ENCODE measurements at places on chromosomes 1 and 21.
A peak's percentile ranks its signal among the peaks of the same experiment; 100 is the strongest.

- H3K27me3 ChIP-seq: no peaks in the 10 kb centered on the region
- H3K4me1 ChIP-seq: no peaks in the 10 kb centered on the region
- DNase-seq: no peak
- no peaks in the 10 kb centered on the region for H3K36me3 ChIP-seq
- no peak overlapping the region for H3K27ac ChIP-seq
Observed at GRCh38 chr1:4729090-4729471, 74.7 kb downstream of the AJAP1 start.

GRCh38 chr1:34926156-34926555 lies 3.3 kb downstream of the DLGAP3 start:
- H3K36me3 ChIP-seq: no peaks in the 10 kb centered on the region
- no peak overlapping the region for H3K27ac ChIP-seq
- H3K4me1 ChIP-seq: peaks cover 4% of the 10 kb centered on the region
- H3K4me3 ChIP-seq: no peak overlapping the region

- DNase-seq: no peak
- H3K36me3 ChIP-seq: no peaks in the 10 kb centered on the region
- no peak overlapping the region for H3K27ac ChIP-seq
- H3K27me3 ChIP-seq: no peaks in the 10 kb centered on the region
Observed at GRCh38 chr1:228274452-228275178, 66.8 kb downstream of the OBSCN start.

- H3K27me3 ChIP-seq: no peaks in the 10 kb centered on the region
- H3K4me1 ChIP-seq: no peaks in the 10 kb centered on the region
- no peaks in the 10 kb centered on the region for H3K36me3 ChIP-seq
- DNase-seq: no peak
Observed at GRCh38 chr1:62306065-62306464, 13.2 kb downstream of the KANK4 start.

DNA sequence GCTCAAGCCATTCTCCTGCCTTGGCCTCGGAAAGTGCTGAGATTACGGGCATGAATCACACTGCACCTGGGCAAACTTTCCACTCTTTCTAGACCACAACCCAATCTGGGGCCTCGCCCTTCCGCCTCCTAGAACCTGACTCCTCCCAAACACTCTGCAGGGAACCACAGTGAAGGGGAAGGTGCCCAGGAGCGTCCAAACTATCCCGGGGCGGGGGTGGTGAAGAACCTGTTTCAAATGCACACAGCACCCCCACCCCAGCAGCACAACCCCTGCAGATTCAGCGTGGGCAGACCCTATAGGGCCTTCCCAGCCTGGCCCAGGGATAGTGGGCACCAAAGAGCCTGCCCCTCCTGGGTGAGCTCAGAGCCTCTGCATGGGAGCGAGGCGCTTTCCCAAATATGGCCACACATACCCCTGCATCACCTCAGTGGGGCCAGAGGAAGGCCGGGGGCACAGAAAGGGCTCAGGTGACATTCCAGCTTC lies 86.9 kb downstream of the STUM start:
- H3K36me3 ChIP-seq: no peaks in the 10 kb centered on the region
- no peak overlapping the region for H3K27ac ChIP-seq
- H3K4me3 ChIP-seq: no peak overlapping the region
- DNase-seq: no peak
- H3K27me3 ChIP-seq: no peaks in the 10 kb centered on the region
- no peaks in the 10 kb centered on the region for H3K4me1 ChIP-seq

- H3K4me3 ChIP-seq: no peak overlapping the region
- H3K36me3 ChIP-seq: no peaks in the 10 kb centered on the region
Observed at GRCh38 chr1:113983826-113984225, 4.6 kb downstream of the OLFML3 start.

- no peaks in the 10 kb centered on the region for H3K4me1 ChIP-seq
- no peak overlapping the region for H3K4me3 ChIP-seq
- no peak for DNase-seq
- no peaks in the 10 kb centered on the region for H3K27me3 ChIP-seq
- H3K36me3 ChIP-seq: no peaks in the 10 kb centered on the region
Observed at GRCh38 chr21:41979751-41980369, 26.0 kb upstream of the C2CD2 start.

GRCh38 chr1:25795946-25796810 lies 3.8 kb upstream of the SELENON start:
- DNase-seq: no peak
- H3K36me3 ChIP-seq: no peaks in the 10 kb centered on the region

DNA sequence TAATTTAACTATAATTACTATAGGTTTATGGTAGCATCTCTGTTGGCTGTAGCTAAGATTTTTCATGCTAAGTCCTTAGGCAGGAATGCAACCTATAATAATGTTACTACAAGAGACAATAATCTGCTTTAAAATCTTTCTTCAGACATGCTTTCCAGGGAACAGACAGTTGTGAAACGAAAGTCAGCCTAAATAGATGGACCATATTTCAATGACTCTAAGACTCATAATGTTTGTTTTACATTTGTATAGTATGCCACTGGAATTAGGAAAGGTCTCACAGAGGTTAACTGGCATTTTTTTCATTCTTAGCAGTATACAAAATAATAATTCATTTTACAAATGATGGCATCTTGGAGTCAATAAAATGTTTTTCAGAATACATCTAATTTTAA lies 8.1 kb downstream of the RERE start:
- H3K27me3 ChIP-seq: no peaks in the 10 kb centered on the region
- H3K4me3 ChIP-seq: no peak overlapping the region
- no peak for DNase-seq
- no peaks in the 10 kb centered on the region for H3K36me3 ChIP-seq

DNA sequence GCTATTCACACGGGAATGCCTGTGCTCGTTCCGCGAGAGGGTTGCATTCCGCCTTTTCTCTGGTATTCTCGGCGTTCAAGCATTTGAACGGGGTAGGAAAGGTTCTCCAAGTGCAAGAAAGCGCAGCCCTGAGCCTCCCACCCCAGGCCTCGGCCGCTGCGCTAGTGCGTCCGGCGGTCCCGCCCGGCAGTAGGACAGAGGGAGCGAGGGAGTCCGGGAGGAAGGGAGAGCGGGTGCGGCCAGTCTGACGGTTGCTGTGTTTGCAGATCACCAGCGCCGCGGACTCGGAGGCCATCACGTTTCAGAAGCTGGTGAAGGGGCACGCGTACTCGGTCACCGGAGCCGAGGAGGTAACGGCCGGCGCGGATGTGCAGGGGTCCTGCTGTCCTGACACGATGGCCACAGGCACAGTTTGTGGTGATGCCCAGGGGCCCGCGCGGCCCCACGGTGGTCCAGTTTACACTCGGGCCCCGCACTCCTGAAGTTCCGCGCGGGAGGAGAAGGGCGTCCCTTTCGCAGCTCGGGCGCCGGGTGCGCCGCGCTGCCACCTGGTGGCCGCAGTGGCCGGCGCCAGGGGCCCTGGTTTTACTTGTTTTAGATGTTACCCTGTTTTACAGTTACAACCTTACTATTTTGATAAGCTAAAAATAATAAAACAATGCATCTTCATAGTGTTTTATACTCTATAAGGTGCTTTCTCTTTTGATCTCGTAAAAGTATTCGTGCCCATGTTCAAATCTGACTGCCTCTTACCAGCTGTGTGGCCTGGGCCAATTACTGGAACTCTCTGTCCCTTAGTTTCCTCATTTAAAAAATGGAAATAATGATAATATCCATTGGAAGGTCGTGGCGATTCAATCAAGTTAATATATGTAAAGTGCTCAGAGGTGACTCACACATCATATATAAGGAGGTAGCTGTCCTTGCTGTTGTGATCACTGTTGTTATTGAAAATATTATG lies 36.7 kb downstream of the CAPN2 start:
- H3K27ac ChIP-seq: peak overlapping the region; percentile 83
- peaks cover 21% of the 10 kb centered on the region for H3K4me1 ChIP-seq
- DNase-seq: peak; percentile 84
- H3K4me3 ChIP-seq: no peak overlapping the region
- no peaks in the 10 kb centered on the region for H3K27me3 ChIP-seq

Data from hepatocyte (in vitro differentiated cells).